ENCODE measurements at places on chromosomes 11 and 22.
A peak's percentile ranks its signal among the peaks of the same experiment; 100 is the strongest.

DNA sequence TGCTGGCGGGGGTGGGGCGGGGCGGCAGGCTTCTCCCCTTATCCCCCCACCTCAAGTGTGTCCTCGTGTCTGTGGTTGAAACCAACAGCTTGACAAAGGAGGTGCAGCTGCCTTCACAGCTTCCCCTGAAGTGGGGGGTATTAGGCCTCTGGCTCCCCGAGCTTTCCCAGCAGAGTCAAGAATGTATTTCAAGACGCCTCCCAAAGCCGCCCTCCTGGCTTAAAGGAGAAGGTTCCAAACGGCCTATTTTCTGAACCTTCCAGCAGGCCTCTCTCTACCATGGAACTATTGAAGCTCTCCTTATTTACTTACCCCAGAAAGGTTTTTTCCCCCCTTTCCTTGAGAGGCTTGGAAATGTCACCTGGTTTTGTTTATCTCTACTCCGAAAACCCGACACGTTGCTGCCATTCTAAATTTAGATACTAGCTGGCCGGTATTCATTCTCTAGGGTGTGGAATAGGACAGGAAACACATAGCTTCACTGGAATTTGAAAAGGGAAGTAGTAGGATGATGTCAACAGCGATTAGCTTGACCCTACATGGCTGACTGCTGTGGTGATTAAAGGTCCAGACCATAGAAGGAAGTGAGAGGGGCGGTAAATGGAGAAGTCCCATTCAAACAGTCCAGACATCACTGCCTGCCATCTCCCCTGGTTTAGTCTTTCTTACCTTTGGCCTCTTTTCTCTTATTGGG lies 671 bp upstream of the PICALM start:
- DNase-seq = no peak

DNA sequence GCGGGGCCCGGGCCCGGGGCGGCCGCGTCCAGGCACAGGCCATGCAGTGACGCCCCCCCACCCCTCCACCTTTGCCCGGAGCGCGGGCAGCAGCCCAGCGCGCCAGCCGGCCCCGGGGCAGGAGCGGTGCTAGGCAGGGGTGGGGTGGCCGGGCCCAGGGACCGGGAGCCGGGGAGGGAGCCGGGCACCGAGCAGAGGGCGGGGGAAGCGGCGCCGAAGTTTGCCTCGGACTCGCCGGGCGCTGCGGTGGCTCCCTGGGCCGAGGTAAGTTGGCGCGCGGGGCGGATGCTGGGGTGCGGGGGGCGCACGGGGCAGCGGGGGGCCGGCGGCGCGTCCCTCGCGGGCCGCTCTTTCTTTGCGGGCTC lies 332 bp downstream of the TEAD1 start:
- peak; percentile 58 for DNase-seq

- DNase-seq = no peak
Observed at GRCh38 chr11:34997952-34998528, 81.6 kb downstream of the PDHX start.

GRCh38 chr11:6385046-6385777 lies 5.1 kb upstream of the SMPD1 start:
- DNase-seq = no peak

DNA sequence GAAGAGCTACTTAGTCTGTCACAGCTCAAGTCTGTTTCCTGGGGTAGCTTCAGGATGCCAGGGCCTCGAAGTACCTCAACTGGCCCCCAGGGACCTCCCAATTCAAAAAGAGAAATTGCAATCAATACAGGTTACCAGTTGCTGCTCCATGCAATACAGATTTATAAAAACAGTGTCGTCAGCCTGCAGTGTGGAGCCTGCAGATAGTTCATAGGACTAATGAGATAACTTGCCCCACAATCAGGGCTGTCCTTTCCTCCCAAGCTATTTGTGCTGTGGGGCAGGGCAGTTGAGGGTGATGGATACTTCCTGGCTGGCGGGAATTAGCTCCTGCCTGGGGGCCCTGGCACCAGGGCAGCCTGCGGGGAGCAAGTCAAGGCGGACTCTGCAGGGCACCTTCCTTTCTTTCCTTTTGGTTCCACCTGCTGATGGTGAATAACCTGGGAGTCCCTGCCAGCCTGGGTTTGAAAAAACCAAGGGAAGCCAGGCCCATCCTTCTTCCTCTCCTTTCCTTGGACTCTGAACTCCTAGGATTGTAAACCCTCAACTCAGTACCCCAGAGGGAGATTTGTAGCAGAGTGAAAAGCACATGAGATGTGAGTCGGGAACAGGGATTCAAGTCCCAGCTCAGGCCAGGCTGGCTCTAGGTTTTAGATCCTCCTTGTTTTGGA lies 216.6 kb downstream of the CEP164 start:
- DNase-seq = no peak

GRCh38 chr11:70084046-70084984 lies 6.2 kb downstream of the ANO1 start:
- DNase-seq = no peak

DNA sequence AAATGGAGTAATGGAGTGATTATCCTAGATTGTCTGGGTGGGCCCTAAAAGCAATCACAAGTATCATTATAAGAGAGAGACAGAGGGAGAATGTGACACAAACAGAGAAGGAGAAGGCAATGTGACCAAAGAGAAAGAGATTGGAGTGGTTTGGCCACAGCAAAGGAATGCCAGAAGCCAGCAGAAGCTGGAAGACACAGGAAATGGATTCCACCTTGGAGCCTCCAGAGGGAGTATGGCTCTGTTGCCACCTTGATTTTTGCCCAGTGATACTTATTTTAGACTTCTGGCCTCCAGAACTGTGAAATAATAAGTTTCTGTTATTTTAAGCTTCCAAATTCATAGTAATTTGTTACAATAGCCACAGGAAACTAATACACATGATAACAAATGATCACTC lies 36.8 kb upstream of the OR5P2 start:
- no peak for DNase-seq

- DNase-seq = no peak
Observed at GRCh38 chr11:68778205-68778604, 26.9 kb upstream of the TESMIN start.

- DNase-seq = no peak
Observed at GRCh38 chr11:37972691-37973090, 1374.7 kb upstream of the RAG2 start.

GRCh38 chr22:43827926-43828724 lies 16.0 kb upstream of the EFCAB6 start:
- DNase-seq = no peak

DNA sequence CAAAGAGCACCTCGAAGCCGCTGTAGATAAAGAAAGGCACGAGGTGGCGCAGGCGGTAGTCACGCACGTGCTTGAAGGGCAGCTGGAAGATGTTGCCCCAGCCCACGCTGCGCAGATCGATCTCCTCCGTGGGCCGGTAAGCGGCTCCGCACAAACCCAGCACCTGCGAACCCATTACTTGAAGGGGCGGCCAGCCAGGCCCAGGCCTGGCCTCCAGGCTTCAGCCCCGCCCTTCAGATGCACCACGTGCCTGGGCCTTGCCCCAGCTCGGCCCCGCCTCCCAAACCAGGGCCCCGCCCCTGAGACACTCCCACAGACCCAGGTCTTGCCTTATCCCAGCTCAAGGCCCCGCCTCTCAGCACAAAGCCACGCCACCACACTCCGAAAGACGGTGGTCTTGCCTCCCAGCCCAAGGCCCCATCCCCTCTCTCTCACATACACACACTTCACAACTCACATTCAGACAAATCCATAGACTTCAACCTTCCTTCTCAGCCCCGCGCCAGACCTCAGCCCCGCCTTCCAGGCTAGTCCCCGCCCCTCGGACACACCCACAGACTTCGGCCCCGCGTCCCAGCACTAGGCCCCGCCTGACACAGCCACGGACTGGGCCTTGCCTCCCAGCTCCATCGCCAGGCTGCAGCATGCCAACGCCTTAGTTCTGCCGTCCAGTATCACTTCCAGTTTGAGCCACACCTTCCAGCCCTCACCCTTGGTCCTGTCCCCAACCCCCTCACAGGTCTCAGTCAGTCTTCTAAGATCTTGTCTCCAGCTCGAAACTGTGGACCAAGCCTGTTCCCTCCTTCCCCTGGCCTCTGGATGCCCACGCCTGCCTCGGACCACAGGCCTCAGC lies 7.0 kb downstream of the UNC93B1 start:
- DNase-seq = peak; percentile 74

DNA sequence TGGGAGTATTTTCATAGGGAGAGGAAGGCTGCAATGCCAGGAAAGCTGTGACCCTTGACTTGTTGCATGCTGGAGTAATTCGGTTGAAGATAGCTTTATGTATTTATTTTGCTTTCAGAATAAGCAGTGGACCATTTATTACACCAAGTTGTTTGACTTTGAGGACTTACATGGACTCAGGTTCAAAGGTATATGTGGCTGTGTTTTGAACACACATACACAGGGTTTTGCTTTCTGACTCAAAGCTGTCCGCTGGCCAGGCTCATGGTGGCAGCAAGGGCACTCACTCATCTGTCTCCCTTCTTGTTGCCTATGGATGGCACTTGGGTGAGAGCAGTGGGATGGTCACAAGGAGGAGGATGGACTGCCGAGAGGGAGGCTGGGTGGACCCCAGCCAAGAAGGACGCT lies 6.5 kb downstream of the TIMP3 start:
- DNase-seq = no peak

GRCh38 chr22:20324139-20324516 lies 4.3 kb upstream of the DGCR6L start:
- DNase-seq = no peak

DNA sequence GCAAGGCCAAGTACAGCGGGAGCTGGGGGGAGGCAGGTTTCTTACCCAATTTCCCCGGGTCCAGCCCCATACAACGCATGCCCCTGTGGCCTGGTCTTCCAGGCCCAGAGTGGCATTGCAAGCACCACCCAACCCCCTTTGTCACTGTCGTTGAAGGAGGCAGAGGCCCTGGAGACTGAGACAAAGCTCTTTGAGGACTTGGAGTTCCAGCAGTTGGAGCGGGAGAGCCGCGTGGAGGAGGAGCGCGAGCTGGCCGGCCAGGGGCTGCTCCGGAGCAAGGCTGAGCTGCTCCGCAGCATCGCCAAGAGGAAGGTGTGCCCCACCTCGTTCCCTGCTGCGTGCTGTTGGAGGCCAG lies 27.8 kb downstream of the PHLDB1 start:
- DNase-seq = no peak

DNA sequence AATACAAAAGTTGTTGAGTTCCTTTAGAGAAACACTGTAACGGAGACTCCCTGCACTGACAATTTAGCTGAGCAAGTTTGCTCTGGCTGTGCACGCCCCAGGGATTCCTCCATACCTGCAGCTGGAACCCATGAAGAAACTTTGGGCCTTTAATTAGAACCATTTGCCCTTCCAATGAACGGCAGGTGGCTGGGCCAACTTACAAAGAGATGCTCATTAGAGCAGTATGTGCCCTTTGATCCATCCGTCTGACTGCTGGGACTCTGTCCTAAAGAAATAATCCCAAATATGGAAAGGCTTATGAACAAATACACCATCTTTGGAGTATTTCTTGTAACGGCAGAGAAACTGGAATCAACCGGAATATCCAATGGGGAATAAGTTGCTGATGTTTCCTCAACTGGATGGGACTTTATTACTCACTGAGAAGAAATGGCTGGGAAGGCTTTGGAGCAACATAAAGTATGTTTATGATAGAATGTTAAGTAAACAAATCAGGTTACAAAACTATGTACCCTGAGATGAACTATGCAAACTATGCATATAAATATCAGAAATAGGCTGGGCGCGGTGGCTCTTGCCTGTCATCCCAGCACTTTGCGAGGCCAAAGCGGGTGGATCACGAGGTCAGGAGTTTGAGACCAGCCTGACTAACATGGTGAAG lies 24.4 kb upstream of the FBLN1 start:
- DNase-seq = no peak

Data from glutamatergic neuron (in vitro differentiated cells).